Hepatic stellate cell (primary cell): ENCODE measurements at places on chromosomes 5 and 9.

DNA sequence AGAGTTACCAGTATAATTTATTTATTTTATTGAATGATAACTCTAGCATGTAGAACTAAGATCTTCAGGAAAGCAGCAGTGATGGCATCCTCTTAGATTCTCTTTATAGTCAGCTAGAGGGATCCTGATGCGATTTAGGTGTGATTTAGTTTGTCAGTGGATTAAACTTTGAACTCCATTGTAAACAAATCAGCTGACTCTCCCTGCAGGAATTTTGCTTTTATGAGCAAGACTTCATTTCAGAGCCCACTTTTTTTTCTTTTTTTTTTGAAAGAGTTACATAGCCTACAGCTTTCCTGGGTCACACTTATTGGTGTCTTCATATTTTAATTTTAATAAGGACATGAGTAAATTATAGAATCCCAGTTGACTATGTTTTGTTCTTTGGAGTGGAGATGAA lies 93.8 kb upstream of the SEMA6A start:
- no peak for DNase-seq

DNA sequence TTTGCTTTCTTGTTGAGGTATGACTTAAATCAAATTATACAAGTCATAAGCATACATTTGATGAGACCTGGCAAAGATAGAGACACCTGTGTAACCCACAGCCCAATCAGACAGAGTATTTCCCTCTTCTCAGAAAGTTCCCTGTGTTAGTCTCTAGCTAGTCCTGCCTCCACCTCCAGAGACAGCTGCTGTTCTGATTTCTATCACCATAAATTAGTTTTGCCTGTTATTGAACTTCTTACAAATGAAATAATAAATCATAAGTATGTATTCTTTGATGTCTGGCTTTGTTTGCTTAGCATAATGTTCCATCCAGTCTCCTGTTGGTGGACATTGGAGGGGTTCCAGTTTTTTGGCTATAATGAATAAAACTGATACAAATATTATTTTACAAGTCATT lies 194.5 kb downstream of the ICE1 start:
- DNase-seq = no peak

DNA sequence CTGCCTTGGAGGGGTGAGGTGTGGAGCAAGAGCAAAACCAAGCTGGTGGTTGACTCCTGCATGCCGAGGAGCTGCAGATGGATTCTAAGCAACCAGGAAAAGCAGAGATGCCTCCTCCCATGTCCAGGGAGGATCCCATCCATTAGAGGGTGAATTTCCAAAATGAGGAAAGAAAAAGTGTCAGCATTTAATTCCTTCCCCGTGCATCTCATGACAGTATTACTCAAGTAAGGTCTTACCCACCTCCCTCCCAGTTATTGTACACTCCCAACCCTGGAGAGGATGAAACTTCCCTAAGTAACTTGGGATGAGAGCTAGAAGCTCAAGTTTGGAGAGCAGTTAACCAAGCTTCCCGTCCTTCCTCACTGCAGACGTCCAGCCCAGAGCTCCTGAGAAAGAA lies 19.9 kb downstream of the C9orf152 start:
- no peak for DNase-seq

DNA sequence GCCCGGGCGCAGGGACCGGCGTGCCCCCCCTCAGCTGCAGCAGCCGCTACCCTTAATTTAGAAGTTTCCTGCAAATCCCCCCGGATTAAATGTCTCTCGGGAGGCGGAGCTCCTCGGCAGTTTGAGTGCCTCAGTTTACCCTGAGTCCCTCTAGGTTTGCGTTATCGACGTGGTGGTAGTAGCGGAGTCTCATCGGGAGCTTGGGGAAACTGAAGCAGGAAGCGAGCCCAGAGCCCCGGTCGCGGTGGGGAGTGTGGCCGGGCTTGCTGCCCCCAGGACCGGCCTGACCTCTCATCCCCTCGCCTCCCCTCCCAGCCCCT lies 529 bp upstream of the TPM2 start:
- no peak for DNase-seq

DNA sequence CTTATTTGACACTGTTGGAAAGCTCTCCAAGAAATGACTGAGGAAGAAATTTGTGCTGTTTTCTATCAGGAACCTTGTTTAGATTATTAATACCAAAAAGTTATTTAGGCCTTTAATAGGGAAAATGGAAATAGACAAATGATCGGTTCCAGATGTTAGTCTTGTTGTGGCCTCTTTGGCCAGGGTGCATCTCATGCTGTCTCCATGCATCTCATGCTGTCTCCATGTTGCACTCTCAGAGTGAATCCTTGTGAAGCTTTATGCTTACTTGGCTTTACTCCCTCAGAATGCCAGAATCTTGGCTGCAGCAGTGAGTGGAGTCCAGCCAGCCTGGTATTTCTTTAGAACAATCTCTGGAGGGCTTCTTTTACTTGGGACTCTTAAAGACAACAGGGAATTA lies 185.5 kb downstream of the ARHGAP26 start:
- DNase-seq = no peak

DNA sequence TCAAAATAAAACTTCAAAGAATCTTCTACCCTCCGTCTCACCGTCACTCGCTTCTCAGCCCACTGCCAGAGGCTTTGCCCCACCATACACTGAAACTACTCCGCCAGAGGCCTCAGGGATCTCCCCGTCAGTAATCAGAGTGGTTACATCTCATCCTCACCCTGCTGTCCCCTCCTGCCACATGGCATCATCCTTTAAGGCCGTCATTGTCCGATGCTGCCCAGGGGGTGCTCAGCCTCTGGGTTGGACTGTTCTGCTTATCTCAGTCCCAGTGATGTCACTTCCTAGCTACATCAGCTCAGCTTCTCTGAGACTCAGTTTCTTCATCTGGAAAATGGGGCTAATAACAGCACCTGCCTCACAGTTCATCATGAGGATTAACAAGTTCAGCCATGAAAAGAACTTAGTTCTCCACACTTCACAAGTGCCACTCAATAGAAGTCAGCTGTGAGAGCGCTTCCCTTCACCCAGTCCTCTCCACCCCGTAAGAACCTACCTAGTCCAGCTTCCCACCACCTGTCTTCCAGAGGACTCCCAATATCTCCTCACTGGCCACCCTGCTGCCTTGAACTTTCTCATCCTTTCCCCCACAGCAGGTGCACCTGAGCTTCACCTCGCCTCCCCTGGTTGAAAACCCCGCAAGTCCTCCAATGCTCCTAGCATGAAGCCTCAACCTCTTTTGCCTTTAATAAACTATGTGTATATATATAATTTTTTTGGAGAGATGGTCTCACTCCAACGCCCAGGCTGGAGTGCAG lies 2.8 kb upstream of the IL3 start:
- DNase-seq = peak; percentile 3

- DNase-seq = no peak
Measured at GRCh38 chr5:63563008-63563917, 399.0 kb downstream of the HTR1A start.

- peak; percentile 43 for DNase-seq
Measured at GRCh38 chr5:80959768-80960442, at the start of gene RASGRF2. Gene RASGRF2, plus strand, starts transcription at chr5:80960363. Its CDS starts 376 bp downstream, at chr5:80960739.

GRCh38 chr5:173454361-173454735 lies 126.1 kb upstream of the STC2 start:
- DNase-seq = peak; percentile 47

DNA sequence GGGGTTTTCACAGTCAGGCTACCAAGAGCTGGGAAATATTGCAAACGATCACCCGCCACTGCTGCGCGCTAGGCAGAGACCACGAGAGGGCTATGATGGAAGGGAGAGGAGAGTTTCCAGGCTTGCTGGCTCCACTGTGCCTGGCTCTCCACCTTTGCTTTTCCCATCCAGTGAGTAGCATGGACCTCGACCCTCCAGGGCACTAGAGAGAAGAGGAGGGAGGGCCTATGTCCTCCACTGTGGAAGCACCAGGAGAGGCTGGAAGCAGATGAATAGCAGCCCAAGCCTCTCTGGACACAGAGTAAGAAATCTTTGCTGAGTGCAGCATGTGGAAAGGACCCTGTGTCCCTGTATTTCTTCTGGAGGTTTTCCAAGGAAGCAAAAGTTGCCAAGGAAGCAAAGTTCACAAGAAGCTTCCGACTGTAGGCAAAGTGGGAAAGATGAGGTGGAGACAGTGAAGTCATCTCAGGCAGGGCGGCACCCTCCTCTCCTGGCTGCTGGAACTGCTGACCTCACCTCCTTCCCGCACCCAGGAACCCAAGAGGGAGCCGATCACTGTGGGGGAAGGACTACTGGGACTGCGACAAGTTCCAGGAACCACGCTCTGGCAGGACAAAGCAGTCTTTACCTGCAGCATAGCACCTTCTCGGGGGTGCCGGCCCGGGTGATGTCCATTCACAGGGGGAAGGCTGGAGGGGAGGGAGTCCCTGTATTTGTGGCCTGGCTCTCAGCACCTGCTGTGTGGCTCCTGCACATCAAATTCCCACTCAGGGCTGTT lies 79.6 kb downstream of the CSNK1A1 start:
- no peak for DNase-seq

GRCh38 chr9:23556459-23556858 lies 269.6 kb downstream of the ELAVL2 start:
- DNase-seq = no peak
